ENCODE measurements at places on chromosomes 1 and 21. TPM values are rescaled to one million over a fixed set of nuclear protein-coding genes. Genes with fewer than 3 reads are reported as not detected.

Gene FCER1G
- 0.72 TPM for polyA plus RNA-seq

Gene SPATA6
- polyA plus RNA-seq = not detected

Gene CLEC20A
- polyA plus RNA-seq = not detected

Gene MTARC1
- 0.22 TPM for polyA plus RNA-seq

Gene SERPINC1
- polyA plus RNA-seq = not detected

Gene FMO3
- not detected for polyA plus RNA-seq

Gene F5
- 0.35 TPM for polyA plus RNA-seq

GRCh38 chr1:198922638-198923430 lies 284.0 kb downstream of the PTPRC start:
- no peak overlapping the region for H3K4me3 ChIP-seq
- no peaks in the 10 kb centered on the region for H3K36me3 ChIP-seq
- peak; percentile 71 for DNase-seq
- peak overlapping the region; percentile 42 for H3K27ac ChIP-seq

DNA sequence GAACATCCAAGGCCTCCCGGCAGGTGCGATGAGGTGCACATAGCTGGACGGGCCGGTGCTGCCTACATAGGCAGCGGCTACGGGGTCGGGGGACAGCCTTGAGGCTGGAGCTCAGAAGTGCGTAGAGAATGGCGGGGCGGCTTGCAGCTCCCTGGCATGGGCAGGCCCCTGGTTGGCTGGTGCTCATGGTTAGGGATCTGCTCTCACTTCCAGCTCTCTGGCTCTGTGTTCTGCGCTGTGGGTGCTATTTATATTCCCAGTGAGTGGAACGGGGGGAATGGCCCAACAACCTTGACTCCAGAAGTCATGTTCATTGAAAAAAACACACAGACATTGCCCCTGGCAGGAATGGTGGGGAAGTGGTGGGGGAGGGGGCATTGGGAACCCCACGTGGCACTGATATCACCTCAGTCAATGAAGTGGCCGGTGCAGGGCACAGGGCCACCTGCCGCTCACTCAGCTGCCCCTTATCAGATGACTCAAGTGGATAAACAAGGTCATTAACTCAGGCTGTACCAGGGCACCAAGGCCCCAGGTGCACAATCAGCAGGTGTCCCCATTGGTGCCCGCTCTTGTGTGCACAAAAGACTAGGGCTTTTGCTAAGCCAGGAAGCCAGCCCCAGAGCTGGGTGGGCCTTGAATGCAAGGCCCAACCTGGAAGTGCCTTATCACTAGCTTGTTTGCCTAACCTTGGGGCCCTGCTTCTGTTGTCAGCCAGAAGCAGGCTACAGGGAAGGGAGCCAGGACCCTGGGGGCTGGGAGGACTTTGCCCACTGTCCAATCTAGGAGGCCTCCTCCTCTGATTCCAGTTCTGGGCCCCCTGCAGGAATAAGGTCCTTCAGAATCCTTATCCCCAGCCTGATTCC lies at the start of gene NR0B2:
Gene NR0B2, minus strand, starts transcription at position 222 of the 866 bp plus-strand sequence. Its CDS starts 35 bp downstream, at position 187.
- H3K4me3 ChIP-seq = no peak within 1 kb of the TSS
- no peak within 1 kb of the TSS for H3K27ac ChIP-seq
- no peak for DNase-seq

DNA sequence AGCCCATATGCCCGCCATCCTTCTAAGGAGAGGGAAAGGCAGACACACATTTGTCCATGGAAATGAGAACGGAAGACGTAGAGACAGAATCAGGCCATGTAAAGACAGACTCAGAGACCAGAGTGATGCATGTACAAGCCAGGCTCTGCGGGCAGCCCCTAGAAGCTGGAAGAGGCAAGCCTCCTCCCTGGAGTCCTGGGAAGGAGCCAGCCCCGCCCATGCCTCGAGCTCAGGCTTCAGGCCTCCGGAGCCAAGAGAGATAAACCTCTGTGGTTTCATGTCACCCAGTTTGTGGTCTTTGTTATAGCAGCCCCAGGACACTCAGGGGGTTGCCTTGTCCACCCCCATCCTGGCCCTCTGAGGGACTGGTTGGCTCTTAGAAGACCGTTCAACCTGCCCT lies 11.6 kb downstream of the PDE9A start:
- H3K27me3 ChIP-seq = no peaks in the 10 kb centered on the region
- H3K27ac ChIP-seq = no peak overlapping the region
- no peak for DNase-seq
- no peaks in the 10 kb centered on the region for H3K36me3 ChIP-seq

- H3K4me3 ChIP-seq = no peak overlapping the region
- H3K36me3 ChIP-seq = no peaks in the 10 kb centered on the region
- H3K4me1 ChIP-seq = no peaks in the 10 kb centered on the region
- H3K27me3 ChIP-seq = no peaks in the 10 kb centered on the region
These were observed 321.1 kb downstream of the TGFB2 start for GRCh38 chr1:218666263-218666662.

- no peak for DNase-seq
These were observed 28.7 kb downstream of the LRRC71 start for GRCh38 chr1:156949127-156949526.

DNA sequence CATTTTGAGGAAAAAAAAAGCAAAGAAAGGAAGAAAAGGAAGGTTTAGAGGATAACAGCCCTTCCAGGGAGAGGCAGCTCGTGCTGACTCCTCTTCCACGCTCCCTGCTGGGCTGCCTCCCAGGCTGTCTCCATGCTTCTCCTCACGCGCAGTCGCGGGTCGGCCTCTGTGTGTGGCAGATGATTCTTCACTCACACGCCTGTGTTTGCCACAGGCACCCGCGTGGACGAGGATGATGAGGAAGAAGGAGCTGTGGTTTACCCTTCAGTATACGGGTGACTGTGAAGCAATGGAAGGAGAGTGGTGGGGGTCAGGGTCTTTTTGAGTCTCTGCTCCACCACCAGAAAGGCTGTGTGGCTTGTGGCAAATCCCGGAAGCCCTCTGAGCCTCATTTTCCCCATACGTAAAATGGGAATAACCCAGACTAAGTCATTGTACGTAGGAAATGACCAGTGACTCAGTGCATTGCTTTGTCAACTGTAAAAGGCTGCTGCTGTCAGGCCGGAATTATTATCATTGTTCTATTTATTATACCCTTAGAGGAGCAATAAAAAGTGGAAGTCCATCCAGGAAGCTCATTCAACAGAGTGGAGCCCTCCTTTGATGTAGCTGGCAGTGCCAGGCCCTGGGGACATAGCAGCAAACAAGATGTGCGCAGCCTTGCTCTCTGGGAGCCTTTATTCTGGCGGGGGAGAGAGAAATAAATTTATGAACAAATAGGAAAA lies 11.9 kb upstream of the SH2D2A start:
- DNase-seq = no peak
- H3K27ac ChIP-seq = no peak overlapping the region
- no peaks in the 10 kb centered on the region for H3K4me1 ChIP-seq
- H3K4me3 ChIP-seq = no peak overlapping the region

GRCh38 chr1:174222166-174222949 lies 63.0 kb downstream of the RABGAP1L start:
- no peaks in the 10 kb centered on the region for H3K27me3 ChIP-seq
- peaks cover 40% of the 10 kb centered on the region for H3K4me1 ChIP-seq
- H3K4me3 ChIP-seq = no peak overlapping the region
- no peak for DNase-seq
- H3K27ac ChIP-seq = peak overlapping the region; percentile 56

DNA sequence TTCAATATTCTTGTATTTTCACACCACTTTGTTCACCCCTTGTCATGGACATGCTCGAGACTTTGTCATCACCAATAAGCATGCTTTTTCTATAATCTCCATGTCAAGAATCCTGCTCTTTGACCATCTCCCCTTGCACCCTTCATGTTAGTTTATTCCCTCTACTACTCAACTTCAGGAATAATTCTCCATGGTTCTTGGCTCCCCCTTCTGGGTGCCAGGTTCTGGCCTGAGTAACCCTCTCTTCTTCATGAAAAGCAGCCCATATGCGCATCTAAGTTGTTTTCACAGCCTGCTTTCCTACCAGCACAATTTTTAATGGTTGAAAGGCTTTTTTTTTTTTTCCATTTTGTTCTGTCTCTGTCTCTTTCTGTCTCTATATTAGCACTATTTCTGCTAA lies 160.7 kb downstream of the LEPR start:
- DNase-seq = no peak
- H3K27me3 ChIP-seq = no peaks in the 10 kb centered on the region
- H3K4me3 ChIP-seq = no peak overlapping the region
- no peaks in the 10 kb centered on the region for H3K4me1 ChIP-seq
- no peaks in the 10 kb centered on the region for H3K36me3 ChIP-seq

DNA sequence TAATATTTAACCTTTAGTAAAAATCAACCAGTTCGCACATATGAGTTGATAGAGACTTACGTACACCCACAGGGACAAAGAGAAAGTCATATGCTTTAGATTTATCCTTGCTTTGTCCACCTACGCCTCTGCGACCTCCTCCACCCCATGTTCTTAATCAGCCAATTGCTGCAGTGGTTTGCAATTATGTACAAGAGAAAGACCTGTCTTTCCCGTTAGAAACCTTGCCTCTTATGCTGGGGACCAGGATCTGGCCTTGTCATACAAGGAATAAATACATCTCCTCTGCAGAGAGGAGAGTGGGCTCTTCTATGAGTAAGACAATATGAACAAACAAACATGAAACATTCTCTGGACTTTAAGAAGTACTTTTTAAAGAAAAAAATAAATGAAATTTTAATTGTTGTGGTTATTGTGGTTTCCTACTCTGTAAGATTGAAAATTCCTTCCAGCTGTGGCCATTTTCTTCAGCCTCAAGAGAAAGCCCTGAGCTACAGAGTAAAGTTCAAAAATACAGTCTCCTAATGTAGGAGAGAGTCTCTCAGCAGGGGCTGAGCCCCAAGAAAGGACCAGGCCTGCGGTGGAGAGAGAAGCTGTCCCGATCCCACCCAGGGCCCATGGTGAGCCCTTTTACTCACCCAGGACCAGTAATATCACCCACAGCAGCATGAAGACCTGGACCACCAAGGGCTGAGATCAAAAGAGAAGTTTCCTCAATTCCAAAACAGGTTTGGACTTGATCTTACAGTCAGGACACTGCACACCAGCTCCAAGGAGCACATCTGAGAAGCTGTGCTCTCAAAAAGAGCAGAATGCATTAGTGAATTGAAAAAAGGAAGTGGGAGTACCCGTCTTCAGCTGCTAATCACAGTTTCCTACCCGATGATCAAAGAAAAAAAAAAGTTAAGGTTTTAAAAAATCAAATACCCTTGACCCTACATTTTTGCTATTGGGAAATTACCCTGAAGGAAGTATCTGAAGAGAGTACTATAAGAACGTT lies at the start of gene FCRL5:
Gene FCRL5, minus strand, starts transcription at position 822 of the 1,000 bp plus-strand sequence. Its CDS starts 153 bp downstream, at position 669.
- H3K36me3 ChIP-seq = no peaks in the 10 kb centered on the region
- peaks cover 15% of the 10 kb centered on the region for H3K4me1 ChIP-seq
- peak within 1 kb of the TSS; percentile 34 for H3K27ac ChIP-seq
- no peaks in the 10 kb centered on the region for H3K27me3 ChIP-seq
- peak; percentile 33 for DNase-seq

- no peak overlapping the region for H3K4me3 ChIP-seq
- H3K27me3 ChIP-seq = no peaks in the 10 kb centered on the region
- H3K4me1 ChIP-seq = no peaks in the 10 kb centered on the region
- H3K36me3 ChIP-seq = no peaks in the 10 kb centered on the region
These were observed 36.2 kb upstream of the POU3F1 start for GRCh38 chr1:38082769-38083263.
